ENCODE measurements at places on chromosomes 2 and 18.

DNA sequence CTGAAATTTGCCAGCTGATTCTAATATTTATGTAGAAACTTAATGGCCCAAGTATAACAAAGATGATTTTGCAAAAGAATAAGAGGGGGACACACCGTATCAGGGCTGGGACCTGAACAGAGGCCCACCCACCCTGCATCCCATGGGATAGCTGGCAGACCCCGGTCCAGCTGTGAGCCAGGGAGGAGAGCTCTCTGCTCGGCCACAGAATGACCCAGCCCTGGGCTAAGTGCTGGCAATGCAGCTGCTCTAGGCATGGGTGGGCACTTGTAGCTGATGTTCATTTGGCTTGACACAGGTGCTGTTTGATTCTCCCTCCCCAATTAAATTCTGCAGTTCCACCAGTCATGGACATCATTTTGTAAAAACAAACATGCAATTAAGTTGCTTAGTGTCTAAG lies 522.8 kb upstream of the RAB6C start:
- DNase-seq: no peak

DNA sequence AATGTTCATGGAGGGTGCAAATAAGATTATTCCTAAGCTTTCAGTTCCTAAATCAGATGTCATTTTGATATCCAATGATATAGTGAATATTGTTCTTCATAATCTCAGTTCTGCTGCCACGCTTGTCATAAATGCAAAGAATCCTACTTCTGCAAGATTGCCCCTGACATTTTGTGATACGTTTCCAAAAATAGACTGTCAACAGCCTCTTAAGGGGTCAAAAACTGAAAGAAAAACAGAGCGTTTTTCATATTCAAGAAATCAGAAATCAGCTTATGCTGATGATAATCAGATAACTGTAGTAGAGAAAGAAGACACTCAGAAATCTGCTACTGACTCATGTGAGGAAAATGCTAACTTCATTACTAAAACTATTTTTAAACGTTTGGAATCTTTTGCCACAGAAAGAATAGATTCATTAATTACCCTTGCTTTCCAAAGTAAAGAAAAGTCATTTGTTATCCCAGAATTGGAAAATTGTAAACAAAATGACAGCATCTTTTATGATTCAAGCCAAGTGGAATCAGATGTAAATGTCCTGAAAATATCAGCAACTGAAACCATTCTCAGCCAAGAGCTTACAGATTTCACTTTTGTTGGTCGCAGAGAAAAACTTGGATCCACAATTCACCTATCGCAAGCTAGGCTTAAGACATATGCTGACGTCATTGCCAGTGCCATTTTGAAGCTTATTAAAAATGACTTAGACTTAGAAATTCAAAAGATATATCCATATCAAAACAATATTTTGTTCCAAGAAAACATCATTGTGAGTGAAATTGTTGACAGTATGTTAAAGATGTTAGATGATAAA lies 55.1 kb downstream of the FSIP2 start:
- no peak for DNase-seq

DNA sequence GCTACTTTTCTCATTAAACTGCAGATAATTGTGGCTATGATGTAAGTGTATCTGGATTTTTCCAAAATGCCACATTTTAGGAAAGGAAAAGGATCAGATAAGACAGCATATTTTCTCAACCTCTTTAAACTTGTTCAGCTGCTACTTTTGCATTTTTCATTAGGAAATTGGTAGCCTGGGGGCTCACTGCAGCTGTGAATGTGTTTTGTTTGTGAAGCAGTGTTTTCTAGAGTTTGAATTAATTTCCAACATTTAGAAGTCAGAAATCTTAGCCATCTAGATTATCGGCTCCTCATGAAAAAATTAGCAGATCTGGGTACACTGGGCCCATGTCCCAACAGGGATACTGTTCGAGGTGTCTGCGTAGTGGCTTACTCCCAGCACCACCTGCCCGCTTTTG lies 56.3 kb upstream of the ZDBF2 start:
- DNase-seq: no peak

GRCh38 chr2:10923965-10924364 lies 12.2 kb downstream of the KCNF1 start:
- DNase-seq: no peak

DNA sequence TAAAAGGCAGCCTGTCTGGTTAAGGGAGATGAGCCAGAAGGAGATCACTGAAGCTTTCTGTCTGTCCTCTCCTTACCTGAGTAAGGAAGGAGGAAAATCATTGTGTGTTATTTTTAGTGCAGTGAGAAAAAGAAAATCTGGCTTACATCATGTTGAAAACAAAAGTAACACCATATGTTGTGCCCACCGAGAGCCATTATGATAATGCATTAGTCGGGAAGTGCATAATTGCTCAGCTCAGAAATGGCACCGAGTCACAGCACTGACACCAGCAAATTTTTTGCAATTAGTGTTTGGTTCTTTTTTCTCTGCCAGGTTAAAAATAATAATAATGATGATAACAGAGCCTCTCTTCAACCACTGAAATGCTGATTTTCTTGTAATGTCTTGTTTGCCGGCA lies 46.6 kb downstream of the HNMT start:
- DNase-seq: no peak

- DNase-seq: peak; percentile 12
These were observed 56.1 kb downstream of the SLC35F5 start for GRCh38 chr2:113700186-113700841.

DNA sequence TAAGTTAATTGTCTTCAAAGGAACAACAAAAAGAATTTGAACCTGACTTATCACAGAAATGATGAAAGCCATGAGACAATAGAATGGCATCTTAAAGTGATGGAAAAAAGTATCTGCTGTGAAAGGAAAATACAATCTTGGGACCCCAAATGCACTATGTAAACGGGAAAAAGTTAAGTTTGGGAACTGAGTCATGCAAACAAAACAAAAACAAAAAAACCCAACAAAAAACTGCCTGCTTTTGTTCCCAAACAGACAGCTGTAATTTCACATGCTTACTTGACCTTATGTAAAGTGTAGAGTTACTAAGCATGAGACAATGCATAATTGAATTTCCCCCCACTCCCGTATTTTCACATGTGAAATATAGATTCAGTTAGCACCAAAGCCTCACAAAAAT lies 122.1 kb upstream of the RBMS1 start:
- DNase-seq: no peak

DNA sequence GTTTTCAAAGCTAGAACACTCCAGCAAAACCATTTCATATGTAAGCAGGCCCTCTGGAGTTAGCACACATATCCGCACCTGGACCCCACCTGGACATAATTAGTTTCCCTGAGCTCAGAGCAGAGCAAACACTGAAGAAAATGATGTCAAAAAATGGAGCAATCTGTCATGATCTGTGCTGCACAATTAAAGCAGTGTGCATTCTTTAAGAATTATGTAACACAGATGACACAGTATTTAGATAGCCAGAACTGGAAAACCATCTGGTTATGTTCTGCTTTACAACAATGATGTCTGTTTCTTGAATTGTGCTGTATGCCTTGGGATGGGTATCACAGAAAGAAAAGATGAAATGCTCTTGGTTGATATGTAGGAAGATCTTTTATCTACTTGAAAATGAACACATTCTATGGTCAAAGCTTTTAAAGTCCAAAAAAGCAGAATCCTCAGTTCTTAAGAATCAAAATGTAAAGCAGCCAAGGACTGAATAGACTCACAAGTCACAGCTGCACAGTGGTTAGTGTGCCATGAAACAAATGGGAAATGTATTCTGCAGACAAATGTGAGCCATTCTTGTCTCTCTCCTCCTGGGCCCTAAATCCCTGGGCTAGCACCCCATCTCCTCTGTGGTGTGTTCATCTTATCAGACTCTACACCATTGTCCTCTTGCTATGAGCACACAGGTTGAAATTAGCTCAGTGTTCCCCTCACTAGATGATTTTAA lies 36.8 kb downstream of the HRH4 start:
- no peak for DNase-seq

GRCh38 chr2:32553829-32554432 lies 73.9 kb upstream of the TTC27 start:
- DNase-seq: no peak

DNA sequence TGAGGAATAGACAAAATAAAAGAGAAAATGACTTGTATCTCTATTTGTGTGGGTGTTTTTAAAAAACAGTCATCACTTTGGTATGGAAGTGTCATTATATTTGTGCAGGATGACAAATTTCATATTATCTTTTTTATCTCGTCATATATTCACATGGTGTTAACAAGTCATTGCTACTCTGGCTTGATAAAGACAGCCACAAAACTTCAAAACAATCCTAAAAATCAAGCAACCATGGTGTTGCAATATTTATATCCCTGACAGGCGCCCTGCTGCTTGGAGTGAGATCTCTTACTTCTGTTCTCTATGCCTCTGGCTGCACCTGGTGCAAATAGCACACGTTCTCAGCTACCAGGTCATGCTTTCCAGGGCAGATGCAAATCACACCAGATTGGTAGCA lies 278.0 kb upstream of the EPHA4 start:
- DNase-seq: no peak

- DNase-seq: no peak
These were observed 318.5 kb downstream of the RAD51AP2 start for GRCh38 chr2:17199741-17200140.

- no peak for DNase-seq
These were observed 68.5 kb downstream of the ETAA1 start for GRCh38 chr2:67465623-67466022.

DNA sequence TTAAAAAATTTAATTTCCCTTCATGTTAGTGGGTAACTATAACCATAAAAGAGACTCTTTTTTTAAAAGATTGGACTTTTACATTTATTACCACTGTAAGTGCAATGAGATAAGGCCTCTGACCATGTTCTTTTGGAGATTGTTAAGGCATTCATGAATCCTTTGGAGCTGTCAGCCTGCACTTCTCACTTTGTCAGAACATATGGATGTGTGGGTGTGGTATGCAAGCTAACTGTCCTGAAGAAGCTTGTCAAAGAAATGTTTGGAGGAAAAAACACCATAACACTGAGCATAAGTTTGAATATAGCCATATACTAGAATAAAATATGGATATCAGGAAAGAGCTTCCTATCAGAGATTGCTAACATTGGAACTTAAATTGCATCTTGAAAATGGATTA lies 754.1 kb downstream of the DPP10 start:
- DNase-seq: no peak

DNA sequence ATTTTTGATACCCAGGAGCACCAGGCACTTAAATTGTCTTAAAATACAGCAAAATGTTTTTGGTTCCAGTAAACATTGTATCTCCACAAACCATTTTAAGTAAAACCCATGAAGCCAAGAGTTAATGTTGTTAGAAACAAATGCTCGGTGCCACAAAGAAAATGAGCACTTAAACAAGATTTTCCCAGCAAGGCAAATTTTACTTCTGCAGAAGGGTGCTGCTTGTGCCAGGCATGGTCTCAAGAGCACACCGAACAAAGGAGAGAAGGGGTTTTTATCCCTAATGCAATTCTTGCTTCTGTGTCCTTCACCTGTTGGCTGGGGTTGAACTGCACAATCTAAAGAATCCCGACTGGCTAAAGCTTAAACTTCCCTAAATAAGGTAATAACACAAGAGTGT lies 286.7 kb downstream of the ADCYAP1 start:
- DNase-seq: no peak

GRCh38 chr2:34827398-34827797 lies 1228.3 kb upstream of the FAM98A start:
- DNase-seq: no peak

DNA sequence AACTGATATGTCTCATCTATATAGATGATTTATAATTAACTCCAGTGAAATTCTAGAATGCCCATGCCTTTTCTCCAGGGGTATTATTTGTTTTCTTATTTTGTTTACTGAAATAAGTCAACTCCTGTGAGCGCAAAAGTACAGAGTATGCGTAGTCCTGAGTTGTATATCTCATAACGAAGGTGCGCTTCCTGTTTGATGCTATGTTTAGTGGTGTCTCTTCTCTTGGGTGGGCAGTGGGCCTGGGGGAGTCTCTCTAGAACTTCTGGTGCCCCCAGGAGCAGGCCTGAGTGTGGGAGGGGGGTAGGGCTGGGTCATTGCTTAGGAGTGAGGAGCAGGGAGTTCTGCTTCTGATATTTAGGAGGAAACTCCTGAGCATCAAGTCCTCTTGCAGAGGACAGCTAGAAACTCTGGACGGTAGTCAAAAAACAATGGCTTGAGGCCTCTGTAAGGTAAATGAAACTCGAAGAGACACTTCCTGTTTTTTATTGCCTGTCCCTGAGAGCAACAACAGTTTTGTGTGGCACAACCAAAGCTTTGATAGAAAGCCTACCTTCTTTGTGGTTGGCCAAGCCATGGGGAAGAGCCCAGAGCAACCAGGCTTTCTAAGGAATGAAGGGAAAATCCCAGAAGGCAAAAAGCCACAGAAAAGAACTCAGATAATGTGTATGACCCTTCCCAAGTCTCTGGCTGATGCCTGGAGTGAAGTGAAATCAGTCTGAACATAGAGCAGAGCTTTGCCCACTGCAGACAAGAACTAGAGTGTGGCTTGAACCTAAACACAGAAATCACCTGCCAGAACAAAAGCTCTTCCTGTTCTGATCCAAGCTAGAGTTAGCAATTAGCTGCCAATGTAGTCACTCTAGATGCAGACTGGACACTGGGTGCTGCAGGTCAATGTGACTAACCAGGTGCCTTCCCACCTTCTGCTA lies 8.5 kb upstream of the SP140L start:
- no peak for DNase-seq

DNA sequence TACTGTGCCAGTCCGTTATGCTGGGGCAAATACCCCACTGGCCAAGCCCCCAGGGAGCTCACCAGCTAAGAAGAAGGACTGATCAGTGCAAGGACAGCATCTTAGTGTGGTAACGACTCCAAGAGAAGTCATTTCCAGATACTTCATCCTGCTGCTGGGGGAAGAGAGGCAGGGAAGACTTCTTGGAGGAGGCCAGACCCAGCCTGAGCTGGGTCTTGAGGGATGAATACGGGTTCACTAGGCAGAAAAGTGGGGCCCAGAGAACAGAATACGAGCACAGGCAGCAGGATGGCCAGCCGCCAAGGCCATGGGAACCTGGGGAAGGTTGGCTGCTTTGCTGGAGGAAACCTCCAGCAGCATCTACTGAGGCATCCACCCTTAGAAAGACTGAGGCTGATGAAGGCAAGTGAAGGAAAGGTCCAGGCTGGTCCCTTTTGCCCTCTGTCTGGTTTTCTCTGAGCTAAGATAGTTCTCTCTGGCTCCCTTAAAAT lies 84.1 kb downstream of the GLI2 start:
- DNase-seq: no peak

GRCh38 chr2:173511942-173512341 lies 157.3 kb downstream of the CDCA7 start:
- DNase-seq: no peak

Measured in activated gamma-delta T cell treated with Interleukin-2 at 50 U/mL for 16 hours (primary cell).